ENCODE measurements at places on chromosomes 7 and 10.

DNA sequence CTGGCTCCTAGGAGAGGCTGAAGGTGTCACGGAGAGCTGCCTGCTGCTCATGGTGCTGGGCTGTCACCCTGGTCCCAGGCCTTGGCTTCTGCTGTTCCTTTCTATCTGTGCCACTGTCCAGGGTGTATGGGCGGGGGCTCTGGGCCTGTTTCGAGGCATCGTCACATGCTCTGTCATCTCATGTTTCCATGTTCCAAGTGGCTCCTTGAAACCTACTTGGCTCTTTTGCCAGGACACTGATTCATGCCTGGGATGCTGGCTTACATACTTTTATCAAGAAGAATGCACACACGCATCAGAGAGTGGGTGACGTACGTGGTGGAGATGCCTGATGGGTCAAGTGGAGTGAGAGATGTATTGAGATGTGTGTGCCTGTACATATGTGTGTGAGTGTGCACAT, 50.9 kb downstream of the ADCY1 start:
- DNase-seq, result no peak

- DNase-seq, result no peak
These were observed 673.8 kb downstream of the INHBA start for GRCh38 chr7:41029072-41029499.

GRCh38 chr10:2077231-2077630, 339.9 kb upstream of the ADARB2 start:
- DNase-seq, result no peak

GRCh38 chr10:128367807-128368206, 241.6 kb upstream of the MKI67 start:
- no peak for DNase-seq

DNA sequence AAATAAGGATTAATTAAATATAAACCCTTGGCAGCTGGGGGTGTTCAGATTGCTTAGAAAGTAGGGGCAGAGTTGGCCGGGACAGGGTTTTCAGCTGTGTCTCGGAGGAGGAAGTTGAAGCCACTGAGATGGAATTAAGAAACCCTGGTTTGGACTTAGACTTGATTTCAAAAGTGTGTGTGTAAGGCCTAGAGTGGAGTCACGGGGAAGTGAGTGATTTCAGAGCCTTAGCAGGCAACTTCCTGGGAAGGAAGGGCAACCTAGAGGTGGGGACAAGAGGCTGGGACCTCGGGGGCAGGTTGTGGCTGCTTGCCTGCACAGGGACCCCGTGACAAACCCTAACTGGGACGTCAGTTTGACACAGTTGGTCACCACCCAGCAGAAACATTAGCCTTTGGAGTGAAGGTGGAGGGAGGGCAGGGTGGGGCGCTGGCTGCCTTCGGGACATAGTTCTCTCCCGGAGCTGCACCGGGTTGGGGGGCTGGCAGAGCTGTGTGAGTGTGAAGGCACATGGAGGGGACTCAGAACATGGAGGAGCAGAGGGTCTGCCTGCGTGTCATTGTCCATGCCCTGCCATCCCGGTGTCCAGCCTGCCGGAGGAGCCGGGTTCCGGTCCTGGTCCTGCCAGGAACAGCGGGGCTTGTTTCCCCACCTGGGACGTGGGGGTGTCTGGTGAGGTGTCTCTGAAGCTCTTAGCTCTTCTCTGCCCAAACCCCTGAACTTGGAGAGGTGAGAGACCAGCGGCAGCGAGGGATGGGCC, 1.8 kb downstream of the BRI3 start:
- no peak for DNase-seq

- DNase-seq, result no peak
These were observed 9.4 kb upstream of the ANKRD1 start for GRCh38 chr10:90930070-90930837.

- DNase-seq, result no peak
These were observed 2.2 kb downstream of the GLUD1 start for GRCh38 chr10:87092376-87092860.

GRCh38 chr10:60479305-60480020, 89.8 kb upstream of the ANK3 start:
- DNase-seq, result no peak

DNA sequence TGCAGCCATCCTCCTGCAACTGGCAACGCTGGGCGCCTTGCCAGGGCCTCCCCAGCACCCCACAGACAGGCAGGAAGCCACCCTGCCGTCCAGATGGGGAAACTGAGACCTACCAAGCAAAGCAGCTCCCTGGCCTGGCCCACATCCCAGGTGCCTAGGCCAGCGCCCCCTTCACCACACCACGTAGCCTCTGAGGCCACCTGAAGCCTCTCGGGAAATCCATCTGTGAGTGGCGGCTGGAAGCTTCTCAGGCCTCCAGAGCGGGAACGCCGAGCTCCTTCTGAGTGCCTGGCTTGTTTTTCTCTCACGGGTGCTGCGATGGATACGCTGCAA, 58.7 kb downstream of the UNCX start:
- DNase-seq, result no peak

- DNase-seq, result no peak
These were observed 35.2 kb downstream of the GPAM start for GRCh38 chr10:112148331-112148730.

DNA sequence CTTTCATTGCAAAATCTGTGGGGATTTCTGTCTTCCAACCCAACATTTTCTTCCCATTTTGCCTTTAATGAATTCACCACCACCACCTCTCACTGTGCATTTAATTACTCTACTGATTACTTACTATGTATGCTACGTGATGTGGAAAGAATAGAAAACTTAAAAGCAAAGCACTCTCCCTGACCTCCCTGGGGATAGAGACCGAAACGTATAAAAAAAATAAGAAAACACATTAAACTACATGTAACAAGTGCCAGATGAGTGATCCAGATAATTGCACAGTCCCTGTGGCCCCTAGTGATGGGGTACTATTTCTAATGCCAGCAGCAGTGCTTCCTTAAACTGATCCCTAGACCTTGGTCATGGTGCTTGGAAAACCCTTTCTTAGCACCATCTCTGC, 478.4 kb downstream of the NRG3 start:
- DNase-seq, result no peak

GRCh38 chr7:93160410-93160809, 12.2 kb upstream of the SAMD9L start:
- DNase-seq, result no peak

- no peak for DNase-seq
These were observed 148.4 kb downstream of the TMEM26 start for GRCh38 chr10:61304746-61305145.

DNA sequence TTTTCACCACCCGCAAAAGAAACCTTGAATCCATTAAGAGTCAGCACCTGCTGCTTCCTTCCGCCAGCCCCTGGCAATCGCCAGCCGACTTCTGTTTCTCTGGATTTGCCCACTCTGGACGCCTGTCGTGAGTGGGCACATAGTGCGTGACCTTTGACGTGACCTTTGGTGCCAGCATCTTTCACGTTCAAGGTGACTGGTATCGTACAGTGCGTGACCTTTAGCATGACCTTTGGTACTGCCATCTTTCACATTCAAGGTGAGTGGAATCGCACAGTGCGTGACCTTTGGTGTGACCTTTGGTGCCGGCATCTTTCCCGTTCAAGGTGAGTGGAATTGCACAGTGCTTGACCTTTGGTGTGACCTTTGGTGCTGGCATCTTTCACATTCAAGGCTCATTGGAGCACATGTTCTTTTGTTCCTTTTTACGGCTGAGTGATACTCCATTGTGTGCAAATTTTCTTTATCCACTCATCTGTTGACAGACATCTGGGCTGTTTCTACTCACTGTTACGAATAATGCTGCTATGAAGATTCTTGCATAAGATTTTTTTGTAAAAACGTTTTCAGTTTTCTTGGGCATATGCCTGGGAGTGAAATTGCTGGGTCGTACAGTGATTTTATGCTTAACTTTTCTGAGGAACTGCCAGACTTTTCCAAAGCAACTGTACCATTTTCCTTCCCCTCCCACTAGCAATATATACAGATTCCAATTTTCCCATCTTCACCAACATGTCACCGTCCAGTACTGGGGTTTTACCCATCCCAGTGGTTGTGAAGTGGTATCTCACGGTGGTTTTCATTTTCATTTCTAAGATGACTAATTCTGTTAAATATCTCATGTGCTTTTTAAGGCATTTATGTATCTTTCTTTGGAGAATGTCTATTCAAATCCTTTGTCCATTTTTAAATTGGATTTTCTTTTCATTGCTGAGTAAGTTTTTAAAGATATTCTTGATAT, 145.3 kb downstream of the DIP2C start:
- no peak for DNase-seq

- DNase-seq, result no peak
These were observed 144.9 kb downstream of the EGFR start for GRCh38 chr7:55163733-55164132.

GRCh38 chr7:149644754-149645153, 128.6 kb downstream of the ZNF467 start:
- no peak for DNase-seq

GRCh38 chr10:5609952-5610616, 56.3 kb downstream of the ASB13 start:
- DNase-seq, result no peak

GRCh38 chr10:62154231-62154630, 114.4 kb downstream of the RTKN2 start:
- DNase-seq, result no peak

- no peak for DNase-seq
These were observed 198.4 kb downstream of the TCERG1L start for GRCh38 chr10:131113165-131113564.

- DNase-seq, result no peak
These were observed 337.2 kb downstream of the C7orf25 start for GRCh38 chr7:42574685-42575084.

DNA sequence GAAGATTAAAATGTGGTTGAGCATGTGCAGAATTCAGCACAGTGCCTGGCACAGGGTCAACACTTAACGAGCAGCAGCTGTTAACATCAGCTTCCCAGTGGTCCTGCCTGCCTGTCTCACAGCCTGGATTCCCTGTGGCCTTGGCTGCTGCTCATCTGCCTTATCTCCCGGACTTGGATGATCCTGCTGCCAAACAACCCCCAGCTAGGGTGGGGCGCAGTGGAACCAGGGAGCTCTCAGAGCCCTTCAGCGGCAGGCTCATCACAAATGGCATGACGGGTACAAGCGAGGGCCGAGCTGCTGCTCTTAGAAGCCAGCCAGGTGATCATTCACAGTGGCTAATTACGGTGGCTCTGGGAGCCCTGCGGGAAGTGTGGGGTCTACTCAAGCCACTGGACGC, 13.0 kb upstream of the SMARCD3 start:
- no peak for DNase-seq

DNA sequence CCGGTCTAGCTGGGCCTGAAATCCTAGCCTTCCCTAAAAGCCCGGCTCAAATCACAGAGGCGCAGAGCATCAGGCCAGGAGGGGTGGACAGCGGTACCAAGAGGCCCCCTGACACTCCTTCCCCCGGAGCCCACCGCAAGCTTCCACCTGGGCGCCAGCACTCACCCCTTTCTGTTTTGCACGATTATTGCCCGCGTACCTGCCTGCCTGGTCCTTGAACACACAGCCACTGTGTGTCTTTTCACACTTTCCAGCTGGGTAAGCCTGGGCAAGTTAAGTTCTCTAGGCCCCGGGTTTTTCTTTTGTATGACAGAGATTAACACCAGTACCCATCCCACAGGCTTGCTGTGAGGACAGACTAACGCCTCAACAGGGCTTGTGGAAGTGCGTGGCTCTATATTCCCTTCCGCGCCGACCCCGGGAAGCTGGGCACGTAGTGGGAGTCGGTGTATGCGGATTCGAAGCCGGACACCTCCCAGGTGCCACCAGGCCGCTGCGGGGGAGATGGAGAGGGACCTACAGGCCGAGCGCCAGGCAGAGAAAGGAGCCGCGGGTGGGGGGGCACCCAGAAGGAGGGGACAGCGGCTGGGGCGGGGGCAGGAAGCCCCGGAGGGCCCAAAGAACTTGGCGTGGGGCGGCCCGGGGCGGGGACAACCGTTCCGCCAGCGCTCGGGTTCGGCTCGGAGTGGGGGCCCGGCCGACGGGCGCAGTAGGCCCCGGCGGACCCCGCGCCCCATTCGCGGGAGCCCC, 792 bp downstream of the ZNF746 start:
- peak; percentile 44 for DNase-seq

- DNase-seq, result no peak
These were observed 9.3 kb upstream of the PAPOLB start for GRCh38 chr7:4871056-4871680.

DNA sequence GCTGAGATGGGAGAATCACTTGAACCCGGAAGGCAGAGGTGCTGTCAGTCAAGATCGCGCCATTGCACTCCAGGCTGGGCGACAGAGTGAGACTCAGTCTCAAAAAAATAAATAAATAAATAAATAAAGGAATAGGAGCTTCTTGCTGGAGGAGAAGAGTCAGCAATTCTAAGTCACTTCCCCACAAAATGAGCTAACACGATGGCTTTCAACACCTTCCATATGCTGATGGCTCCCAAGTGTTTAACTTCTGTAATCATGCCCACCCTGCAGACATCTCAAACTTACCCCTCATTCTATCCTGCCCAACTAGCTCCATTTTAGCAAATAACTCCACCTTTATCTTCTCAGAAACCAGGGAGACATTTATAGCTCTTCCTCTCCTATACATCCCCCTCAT, 21.2 kb downstream of the PSAP start:
- DNase-seq, result no peak

GRCh38 chr7:86768967-86769760, 125.5 kb downstream of the GRM3 start:
- no peak for DNase-seq

DNA sequence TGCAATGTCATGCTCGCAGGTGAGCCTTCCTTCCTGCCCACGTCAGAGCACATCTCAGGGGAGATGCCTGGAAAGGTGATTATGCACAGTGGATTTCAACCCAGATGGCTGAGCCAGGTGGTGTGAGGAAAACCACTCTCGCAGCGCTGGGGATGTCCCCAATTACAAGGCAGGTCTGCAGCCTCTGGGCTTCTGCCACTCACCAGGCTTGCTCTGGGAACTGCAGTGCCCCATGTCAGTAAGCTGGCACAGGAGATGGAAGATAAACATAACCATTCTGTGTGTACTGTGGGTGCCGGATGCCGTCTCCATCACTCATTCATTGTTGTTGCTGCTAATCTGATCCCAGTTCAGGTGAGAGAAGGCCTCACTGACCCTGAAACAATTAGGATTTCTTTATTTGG, 222.9 kb upstream of the PITRM1 start:
- no peak for DNase-seq

GRCh38 chr7:211033-211714, 18.8 kb downstream of the FAM20C start:
- no peak for DNase-seq

DNA sequence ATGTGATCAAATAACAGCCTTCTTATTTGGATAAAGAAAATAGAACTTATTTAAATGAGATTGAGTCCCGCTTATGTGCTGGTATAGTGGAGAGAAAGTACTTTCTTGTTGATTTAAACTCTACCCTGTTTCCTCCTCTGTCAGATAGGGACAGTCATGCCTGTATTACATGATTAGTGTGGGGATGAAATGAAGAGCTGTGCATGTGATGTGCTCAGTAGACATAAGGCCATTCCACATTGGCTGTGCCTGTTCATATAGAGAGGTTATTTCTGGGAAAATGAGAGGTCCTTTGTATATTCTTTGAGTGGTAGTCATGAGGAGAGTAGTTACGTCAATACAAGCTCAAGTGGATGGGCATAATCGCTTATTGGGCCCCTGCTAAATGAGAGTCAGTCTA, 5.7 kb downstream of the MTURN start:
- DNase-seq, result no peak

Measured in activated T-cell treated with anti-CD3 and anti-CD28 coated beads for 1 hour (primary cell).